ENCODE measurements at places on chromosomes 12 and 14.

GRCh38 chr12:44654646-44655639 is 221.2 kb downstream of the NELL2 start:
- no peak for DNase-seq

DNA sequence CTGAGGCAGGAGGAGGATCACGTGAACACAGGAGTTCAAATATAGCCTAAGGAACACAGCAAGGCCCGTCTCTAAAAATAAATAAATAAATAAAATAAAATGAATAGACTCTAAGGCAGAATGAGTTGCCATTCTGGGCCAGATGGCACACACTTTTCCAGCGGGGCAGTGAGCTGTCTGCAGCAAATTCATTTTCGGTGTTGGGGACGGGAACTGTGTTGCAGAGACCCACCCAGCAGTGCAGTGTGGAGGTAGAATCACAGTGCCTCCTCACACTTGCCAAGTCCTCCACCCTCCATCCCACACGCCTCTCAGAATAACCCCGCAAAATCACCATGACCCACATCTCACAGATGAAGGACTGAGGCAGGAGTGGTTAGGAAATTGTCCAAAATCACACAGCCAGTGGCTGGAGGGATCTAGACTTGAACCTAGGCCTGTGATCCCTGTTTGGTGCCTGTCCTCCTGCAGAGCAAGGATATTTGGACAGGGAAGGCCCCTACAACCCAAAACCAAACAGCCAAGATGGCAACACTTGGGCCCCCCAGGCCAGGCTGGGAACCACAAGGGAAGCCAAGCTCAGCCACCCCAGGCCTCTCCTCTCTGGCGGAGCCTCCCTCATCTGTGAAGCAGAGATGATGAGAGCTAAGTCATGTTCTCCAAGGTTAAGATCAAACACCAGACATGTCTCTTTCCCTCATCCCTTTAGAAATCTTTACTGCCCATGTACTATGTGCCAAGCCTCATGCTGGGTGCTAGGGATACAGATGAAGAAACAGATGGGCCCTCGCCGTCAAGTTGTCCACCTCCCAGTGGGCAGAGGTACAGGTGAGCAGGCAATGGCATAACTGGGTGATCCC is 152.7 kb downstream of the DPF3 start:
- no peak for DNase-seq

DNA sequence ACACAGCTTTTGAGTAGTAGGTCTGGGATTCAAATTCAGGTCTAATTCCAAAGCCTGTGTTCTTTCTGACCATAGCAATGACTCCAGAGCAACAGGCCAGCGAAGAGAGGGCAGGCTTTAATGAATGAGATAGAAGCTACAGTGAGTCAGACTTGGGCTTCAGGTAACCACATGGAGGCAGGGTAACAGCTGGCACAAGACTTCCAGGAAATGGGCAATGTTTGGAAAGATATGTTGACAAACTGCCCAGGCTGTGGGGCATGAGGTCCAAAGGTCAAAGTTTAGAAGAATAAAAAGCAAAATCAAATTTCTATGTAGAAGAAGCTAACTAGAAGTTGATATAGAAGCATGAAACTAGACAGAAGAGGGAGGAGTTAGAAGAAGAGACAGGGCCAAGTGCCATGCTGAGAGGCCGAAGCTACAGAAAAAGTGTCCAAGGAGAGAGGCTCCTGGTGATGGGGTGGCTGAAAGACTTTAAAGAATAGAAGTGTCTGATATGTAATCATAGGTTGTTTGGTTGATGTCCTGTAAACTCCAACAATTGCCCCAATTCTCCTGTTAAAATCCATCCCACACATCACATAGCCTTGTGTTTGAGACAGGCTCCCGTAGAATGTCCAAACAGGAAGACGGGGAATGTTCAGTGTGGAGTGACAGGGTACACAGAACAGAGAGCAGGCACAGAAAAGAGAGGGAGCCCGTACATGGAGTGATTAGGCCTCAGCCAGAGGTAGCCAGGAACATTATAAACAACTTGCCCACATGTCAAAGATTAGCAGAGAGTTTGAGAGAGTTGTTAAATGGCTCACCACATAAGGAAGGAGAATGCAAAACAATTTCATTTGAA is 384.7 kb downstream of the CCDC91 start:
- DNase-seq = no peak

DNA sequence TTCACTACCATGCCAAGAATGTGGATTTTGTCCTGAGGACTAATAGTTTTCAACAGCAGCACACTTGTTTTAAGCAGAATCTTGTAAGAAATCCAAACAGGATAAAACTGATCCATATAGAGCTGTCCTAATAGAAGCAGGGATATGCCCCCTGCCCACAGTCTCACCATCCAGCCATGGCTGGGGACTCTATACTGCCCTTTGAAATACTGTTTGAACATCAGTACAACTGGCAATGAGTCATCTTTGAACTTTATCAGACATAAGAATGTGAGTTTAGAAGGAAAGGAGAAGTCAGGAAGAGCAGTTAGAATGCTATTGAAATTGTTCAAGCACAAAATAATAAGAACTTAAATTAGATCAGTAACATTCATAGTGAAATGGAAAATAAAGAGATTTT is 3.8 kb upstream of the C12orf42 start:
- DNase-seq = no peak

- no peak for DNase-seq
Measured at GRCh38 chr12:21852251-21852650, 77.7 kb upstream of the KCNJ8 start.

DNA sequence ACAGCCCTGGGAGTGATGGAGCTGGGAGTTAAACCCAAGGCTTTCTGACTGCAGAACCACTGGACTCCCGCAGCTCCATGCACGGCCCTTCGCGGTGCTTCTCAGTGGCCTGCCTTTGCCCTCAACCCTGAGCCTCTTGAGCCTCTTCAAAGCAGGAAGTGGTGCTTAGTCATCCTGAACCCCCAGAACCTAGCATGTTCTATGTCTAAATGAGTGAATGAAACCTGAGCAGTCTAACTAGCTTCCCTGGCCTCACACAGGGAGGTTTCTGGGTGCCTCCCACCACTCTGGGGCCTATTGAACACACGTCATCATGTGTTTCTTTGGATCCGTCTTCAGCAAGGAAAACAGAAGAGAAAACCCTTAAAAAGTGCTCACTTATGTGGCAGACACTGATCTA is 117.9 kb upstream of the SFSWAP start:
- no peak for DNase-seq

DNA sequence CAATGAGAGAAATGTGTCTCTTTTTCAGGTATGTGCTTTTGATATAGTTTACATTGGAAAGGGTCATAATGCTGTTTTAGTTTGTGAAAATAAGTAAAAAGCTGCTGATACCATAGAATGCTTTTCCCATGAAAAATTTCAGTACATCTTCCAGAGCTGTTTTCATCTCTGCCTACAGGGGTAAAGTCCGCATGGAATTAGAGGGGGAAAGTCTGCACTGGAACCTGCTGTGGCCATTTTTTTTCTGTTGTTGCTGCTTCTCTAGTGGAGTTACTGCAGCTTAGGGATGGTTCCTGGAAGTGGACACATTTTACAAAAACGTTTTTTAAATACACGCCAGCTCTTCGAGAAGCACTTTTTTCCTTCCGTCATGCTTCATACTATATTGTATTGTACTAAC is 81.3 kb downstream of the VEZT start:
- no peak for DNase-seq

DNA sequence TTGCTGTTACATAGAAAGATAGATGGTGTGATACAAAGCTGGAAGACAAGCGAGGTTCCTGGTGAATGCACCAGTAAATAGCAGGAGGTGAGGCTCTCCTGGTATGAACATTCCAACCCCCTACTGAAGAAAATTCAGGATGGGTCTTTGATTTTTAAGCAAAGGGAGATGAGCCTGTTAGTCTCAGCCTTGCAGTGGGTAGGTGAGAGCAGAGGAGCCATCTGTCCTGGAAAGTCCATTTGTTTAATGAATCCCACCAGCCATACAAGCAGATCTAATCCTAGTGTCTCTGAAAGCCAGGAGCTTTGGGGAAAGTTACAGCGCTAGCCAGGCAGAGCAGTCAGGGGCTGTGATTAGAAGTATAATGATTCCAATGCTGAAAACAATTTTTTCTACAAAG is 234.8 kb upstream of the FOXN3 start:
- DNase-seq = no peak

DNA sequence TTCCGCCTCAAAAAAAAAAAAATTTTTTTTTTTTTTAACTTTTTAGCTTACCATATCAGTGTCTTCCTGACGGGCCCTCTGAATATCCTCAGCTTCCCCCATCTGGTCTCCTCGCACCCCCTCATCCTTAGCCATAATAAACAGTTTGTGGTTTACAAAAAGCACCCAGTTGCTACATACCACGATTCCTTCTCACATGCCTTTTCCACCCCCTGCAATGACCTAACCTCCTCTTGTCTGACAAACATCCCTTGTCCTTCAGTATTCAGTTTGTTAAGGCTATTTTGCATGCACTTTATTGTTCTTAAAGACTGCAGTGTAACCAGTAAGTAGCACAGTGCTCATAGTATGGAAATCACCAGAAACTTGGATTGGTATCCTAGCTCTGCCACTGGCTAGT is 88.5 kb downstream of the PPM1H start:
- DNase-seq = no peak

DNA sequence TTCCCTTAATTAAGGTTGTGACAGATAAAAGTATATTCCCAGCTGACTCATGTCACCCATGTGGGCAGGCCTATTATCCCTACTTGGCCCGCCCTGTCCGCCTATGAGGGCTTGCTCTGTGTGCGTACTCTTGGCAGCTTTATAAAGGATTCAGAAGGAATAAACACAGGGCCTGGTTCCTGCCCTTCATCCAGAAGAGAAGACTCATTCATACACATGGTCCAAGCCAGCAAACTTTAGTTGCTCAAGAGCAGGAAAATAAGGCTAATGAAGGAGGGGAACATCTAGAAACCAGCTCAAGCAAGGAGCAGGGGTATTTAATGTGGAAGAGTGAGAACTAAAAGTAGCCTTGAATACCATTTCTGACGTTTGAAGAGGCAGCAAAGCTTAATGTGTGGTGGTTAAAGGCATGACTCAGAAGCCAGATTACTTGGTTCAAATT is 141.9 kb downstream of the CRADD start:
- no peak for DNase-seq

GRCh38 chr12:27814851-27815591 is 35.0 kb upstream of the MANSC4 start:
- no peak for DNase-seq

DNA sequence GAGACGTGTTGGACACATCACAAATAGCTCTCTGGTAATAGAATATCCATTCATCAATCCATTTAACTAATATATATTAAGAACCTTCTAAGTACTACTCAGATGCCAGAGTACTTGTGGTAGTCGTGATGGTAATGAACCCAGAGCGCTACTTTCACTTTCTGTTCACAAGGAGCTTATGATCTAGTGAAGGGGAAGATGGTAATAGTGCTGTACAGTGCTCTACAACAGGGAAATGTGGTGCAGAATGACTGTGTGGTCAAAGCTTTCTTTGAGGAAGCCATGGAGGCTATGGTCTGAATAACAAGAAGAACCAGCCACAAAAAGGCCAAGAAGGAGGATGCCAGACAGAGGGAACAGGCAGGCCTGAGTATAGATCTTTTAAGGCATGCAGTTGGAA is 212.0 kb downstream of the PTPRO start:
- DNase-seq = no peak

GRCh38 chr14:39113685-39114072 is 444 bp upstream of the GEMIN2 start:
- DNase-seq = no peak

- no peak for DNase-seq
Measured at GRCh38 chr14:31261523-31261858, 53.9 kb upstream of the HECTD1 start.

DNA sequence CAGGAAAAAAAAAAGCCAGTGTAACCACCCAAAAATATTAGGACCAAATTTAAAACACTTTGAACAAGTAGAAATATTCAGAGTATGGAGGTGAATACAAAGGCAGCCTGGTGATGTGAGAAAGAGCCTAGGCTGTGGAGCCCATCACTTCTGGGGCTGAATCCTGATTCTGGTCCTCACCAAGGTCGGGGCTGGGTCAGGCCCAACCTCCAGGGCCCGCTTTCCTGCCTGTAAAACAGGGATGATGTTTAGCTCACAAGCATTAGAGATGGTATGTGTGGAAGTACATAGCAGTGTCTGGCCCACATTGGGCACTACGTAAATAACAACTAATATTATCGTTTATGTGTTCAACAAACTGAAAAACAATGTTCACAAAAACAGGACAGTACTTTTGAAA is 7.8 kb upstream of the CAMKK2 start:
- DNase-seq = no peak

DNA sequence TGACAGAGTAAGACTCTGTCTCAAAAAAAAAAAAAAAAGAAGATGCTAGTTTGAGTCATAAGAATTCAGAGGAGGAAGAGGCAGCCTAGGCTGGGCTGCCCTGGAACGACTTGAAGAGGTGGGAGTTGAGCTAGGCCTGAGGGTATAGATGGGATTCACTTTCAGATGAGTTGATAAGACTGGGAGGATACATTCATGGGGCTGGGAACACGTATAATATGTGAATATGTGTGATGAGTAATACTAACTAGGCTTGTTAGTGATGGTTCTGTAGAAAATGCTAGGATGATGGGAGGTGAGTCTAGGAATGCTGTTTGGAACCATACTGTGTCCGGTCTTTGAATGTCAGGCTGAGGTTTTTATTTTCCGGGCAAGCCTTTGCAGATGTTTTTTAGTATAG is 9.0 kb downstream of the PLEKHA5 start:
- DNase-seq = no peak

- no peak for DNase-seq
Measured at GRCh38 chr12:70843363-70843762, 77.2 kb downstream of the PTPRR start.

DNA sequence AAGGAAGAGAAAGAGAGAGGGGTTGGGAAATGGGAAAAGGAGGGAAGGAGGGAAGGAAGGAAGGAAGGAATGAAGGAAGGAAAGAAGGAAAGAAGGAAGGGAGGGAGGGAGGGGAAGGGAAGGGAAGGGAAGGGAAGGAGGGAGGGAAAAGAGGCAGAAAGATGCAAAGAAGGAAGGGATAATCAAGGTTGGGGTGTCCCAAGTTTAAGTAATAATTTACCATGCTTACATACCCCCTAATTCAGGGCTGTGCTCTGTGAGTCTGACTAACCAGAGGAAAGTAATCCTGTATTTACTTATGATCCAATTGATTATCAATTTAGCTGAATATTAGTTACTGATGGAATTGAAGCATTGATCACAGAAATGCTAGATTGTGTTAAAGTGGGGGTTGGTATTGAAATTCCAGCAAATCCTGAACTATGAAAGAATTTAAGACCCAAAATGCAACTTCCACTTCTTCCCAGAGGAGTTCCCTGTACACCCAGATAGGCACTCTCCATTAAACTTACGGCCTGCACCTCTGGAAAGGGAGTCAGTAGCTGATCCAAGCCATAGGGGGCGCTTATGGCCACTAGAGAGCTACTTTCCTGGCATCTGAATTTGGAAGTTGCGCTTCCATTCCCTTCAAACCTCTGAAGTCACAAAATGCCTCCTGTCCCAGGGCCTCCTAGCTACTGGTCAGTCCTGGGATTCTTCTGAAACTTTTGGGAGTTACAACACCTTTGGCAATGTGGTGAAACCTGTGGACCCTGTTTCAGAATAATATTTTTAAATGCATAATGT is 162.7 kb upstream of the PWP1 start:
- no peak for DNase-seq

Measured in progenitor cell of endocrine pancreas (in vitro differentiated cells).